ENCODE measurements at places on chromosomes 5 and 9. TPM values are rescaled to one million over a fixed set of nuclear protein-coding genes. Genes with fewer than 3 reads are reported as not detected.

ZNF300 gene
- 7.2 TPM for total RNA-seq

CDKN2B gene
- 11.8 TPM for total RNA-seq

- peaks cover 7% of the 10 kb centered on the region for H3K4me1 ChIP-seq
- no peaks in the 10 kb centered on the region for H3K27me3 ChIP-seq
- peak; percentile 23 for DNase-seq
- H3K4me3 ChIP-seq, result no peak overlapping the region
- peak overlapping the region; percentile 45 for H3K27ac ChIP-seq
Measured at GRCh38 chr5:150660108-150660831, 781 bp upstream of the MYOZ3 start.

DNA sequence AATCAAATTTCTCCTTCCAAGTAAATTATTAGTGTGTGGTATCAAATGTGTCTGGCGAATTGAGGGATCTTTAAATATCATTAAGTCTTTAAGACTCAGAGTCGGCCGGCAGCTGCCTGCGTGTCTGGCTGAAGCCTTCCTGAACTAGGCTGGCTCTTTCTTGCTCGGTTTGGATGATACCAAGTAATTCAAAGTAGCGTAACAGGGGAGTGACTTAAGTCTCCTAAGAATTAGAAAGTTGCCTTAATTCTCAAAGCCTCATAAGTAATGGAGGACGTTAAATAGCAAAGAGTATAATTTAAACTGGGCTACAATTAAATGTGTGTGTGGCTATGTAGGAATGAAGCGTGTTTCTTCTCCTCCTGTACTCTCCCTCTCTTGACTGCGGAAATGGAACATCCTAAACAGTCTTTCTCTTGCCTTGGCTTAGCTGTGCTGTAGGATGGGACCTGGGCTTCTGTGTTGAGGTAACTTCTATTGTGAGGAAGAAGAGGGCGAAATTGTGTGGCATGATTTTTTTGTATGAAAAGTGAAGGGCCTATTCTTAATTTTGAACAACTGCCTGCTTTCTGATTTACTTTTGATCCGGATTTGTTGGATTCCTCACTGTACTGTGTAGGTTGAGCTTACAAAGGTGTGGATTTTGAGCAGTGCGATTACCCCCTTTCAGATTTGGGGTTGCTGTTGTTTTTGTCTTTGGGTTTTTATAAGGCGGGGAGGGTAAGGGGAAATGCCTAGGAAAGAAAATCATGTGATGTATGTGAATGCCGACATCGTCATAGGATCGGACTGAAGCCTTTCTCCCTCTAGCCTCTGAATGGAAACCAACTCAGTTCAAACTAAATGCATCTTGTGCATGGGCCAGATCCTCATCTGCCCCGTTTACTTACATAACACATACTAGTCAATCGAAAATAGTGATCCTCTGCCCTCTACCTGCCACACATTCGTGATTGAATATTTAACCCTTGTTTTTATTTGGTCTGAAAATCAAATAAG, 29.9 kb downstream of the CPEB4 start:
- no peaks in the 10 kb centered on the region for H3K36me3 ChIP-seq
- peaks cover 11% of the 10 kb centered on the region for H3K4me1 ChIP-seq
- peak; percentile 66 for DNase-seq
- H3K27ac ChIP-seq, result peak overlapping the region; percentile 88

- no peaks in the 10 kb centered on the region for H3K36me3 ChIP-seq
- no peak for DNase-seq
- no peak overlapping the region for H3K4me3 ChIP-seq
- H3K27ac ChIP-seq, result no peak overlapping the region
- peaks cover 3% of the 10 kb centered on the region for H3K4me1 ChIP-seq
Measured at GRCh38 chr9:134141906-134142305, 6.0 kb downstream of the WDR5 start.

DNA sequence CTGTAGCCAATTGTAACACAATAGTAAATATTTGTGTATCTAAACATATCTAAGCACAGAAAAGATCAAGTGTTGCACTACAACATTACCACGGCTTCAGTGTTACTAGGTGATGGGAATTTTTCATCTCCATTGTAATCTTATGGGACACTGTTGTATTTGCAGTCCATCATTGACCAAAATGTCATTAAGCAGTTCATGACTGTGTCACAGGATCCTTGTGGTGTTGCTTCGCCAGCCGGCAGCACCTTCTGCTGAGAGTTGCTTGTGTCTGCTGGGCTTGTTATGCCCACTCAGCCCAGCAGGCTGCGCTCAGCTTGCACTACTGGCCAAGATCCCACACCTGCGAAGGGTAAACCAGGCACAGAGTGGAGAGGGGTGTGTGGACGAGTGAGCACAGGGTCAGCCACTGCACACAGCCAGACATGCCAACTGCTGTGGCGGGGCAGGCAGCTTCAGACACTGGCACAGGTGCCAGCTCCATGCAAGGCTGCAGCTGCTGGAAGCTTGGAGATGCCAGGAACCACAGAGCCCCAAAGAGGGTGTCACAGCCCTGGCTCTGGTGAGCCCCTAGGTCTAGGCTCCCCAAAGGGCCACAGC, 273.7 kb downstream of the CETN3 start:
- peaks cover 12% of the 10 kb centered on the region for H3K4me1 ChIP-seq
- no peak for DNase-seq
- H3K36me3 ChIP-seq, result no peaks in the 10 kb centered on the region

DNA sequence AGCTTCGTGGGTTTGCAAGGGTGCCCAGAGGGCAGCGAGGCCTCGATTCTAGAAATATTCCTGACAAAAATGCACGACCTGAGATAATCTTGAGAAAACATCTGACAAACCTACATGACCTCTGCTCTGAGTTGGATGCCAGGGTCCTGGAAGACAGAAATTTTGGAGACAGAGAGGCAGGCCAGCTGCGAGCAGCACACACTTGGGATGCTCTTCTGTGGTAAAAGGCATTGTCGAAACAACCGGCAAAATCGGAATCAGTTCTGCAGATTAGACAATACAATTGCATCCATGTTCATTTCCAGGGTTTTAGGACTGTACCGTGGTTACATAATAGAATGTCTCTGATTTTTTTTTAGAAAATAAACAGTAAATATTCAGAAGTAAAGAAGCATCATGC, 74.2 kb downstream of the GADD45G start:
- no peaks in the 10 kb centered on the region for H3K4me1 ChIP-seq
- no peaks in the 10 kb centered on the region for H3K27me3 ChIP-seq
- no peaks in the 10 kb centered on the region for H3K36me3 ChIP-seq
- H3K27ac ChIP-seq, result no peak overlapping the region

DNA sequence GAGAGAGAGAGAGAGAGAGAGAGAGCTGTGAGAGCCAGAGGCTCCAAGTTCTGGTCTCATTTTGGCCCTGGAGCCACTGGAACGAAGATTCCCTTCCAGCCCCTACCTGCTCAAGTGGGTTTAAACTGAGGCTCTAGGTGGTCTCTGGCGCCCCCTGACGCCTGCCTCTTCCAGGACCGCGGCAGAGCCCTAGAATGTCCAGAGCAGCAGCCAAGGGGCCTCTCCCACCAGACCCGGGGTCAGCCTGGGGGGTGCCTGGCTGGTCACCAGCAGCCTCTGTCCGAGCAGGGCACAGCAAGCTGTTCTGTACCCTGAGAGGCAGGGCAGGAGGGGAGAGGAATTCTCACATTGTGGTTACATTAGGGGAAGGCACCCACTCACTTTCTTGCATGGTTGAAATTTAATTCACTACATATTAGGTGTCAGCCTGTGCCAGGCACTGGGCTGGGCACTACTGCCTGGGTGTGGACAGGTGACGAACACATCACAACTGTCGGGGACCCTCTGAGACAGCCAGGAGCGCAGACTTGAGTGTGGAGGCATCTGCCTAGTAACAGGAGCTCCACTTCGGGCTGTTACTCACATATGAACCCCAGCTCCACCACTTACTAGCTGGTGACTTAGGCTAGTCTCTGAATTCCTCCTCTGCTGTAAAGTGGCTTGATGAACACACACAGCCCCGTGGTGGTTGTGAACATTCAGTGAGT, 44.5 kb downstream of the AMBP start:
- H3K27me3 ChIP-seq, result no peaks in the 10 kb centered on the region
- peak; percentile 26 for DNase-seq
- no peak overlapping the region for H3K27ac ChIP-seq
- H3K36me3 ChIP-seq, result no peaks in the 10 kb centered on the region

DNA sequence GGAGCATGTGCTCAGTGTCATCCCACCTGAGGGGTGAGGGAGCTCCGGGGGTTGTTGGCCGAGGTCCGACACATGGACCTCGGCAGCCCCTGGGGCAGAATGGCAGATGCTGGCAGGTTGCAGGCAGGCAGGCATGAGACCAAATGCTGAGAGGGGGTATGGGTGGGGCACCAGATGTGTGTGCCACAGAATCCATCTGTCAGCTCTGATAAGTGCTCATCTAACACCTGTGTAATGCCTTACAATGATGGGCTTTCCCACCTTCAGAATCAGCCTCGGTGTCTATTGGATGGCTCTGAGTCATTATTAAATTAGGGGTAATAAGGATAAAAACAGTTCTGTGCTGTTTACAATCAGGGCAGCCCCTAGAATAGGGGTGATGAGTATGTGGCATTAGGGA, 73.1 kb upstream of the SAP30L start:
- H3K27ac ChIP-seq, result no peak overlapping the region
- H3K4me3 ChIP-seq, result no peak overlapping the region
- DNase-seq, result no peak
- H3K27me3 ChIP-seq, result no peaks in the 10 kb centered on the region
- H3K4me1 ChIP-seq, result no peaks in the 10 kb centered on the region

DNA sequence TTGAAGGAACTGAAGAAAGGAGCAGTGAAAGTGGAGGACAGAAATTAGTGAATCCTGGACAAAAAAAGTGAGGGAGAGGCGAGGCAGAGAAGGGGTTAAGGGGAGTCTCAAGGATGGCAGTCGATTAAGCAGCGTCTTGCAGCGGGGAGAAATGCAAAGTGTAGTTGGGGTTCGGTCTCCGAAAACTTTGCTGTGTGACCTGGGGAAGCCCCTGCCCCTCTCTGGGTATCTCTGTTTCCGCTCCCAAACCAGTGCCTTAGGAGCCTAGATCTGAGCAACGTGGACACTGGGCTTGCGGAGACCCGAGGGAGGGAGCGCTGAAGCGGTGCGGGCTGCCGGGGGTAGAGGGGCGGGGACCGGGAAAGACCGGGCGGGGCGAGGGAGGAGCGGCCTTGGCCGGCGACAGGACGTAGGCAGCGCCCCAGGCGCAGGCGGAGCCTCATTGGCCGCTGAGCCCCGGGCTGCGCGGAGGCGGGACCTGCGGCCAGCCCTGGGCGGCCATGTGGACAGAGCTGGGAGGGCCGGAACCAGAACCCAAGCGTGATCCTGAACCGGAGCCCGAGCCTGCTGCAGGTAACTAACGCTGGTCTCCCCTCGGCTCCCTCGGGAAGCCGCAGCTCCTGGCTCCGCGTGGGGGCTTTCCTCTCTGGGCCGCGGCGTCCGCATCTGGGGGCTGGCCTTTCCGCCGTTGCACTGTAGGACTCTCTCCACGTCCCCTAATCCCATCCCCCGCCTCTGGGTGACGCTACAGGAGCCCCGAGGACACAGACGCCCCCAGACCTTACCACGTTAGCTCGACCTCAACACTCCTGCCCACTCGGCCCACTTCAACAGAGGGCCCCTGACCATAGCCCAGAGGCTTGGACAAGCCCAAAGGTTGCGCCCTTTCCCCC, at the start of gene ALDH1B1:
TSS of gene ALDH1B1 (plus strand) at position 468 of the 893 bp plus-strand sequence. CDS start 3,047 bp downstream, outside the sequence.
- H3K4me3 ChIP-seq, result peak within 1 kb of the TSS; percentile 85
- H3K36me3 ChIP-seq, result no peaks in the 10 kb centered on the region
- H3K4me1 ChIP-seq, result peaks cover 4% of the 10 kb centered on the region
- no peaks in the 10 kb centered on the region for H3K27me3 ChIP-seq
- peak within 1 kb of the TSS; percentile 96 for H3K27ac ChIP-seq

- H3K4me1 ChIP-seq, result no peaks in the 10 kb centered on the region
- H3K4me3 ChIP-seq, result no peak overlapping the region
- no peaks in the 10 kb centered on the region for H3K27me3 ChIP-seq
- H3K36me3 ChIP-seq, result no peaks in the 10 kb centered on the region
- no peak for DNase-seq
- H3K27ac ChIP-seq, result no peak overlapping the region
Measured at GRCh38 chr9:132886334-132886725, 7.6 kb downstream of the SPACA9 start.

GRCh38 chr5:170809551-170809950, 26.0 kb downstream of the GABRP start:
- H3K36me3 ChIP-seq, result no peaks in the 10 kb centered on the region
- H3K27me3 ChIP-seq, result no peaks in the 10 kb centered on the region
- no peak overlapping the region for H3K4me3 ChIP-seq
- DNase-seq, result no peak
- H3K4me1 ChIP-seq, result no peaks in the 10 kb centered on the region

SLC6A19 gene
- total RNA-seq, result not detected

DNA sequence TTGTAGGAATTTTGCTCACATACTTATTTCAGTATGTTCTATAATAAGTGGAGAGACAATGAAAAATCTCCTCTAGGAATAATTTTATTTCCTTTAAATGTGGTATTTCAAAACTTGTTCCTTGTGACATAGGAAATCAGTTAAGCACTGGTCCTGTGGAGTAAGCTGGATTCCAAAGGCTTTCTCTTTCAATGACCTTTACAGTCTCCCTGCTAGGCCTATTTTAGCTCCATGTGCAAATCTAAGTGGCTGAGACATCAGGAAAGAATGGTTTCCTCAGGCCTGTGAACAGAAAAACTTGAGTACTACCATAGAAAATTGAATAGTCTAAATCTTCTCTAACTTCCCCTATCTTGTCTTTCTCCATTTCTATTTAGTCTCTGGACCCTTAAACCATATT, 514.2 kb upstream of the TLE4 start:
- no peak overlapping the region for H3K4me3 ChIP-seq
- no peaks in the 10 kb centered on the region for H3K4me1 ChIP-seq
- no peaks in the 10 kb centered on the region for H3K36me3 ChIP-seq

- H3K27ac ChIP-seq, result no peak overlapping the region
- peaks cover 5% of the 10 kb centered on the region for H3K4me1 ChIP-seq
- no peaks in the 10 kb centered on the region for H3K36me3 ChIP-seq
- no peak overlapping the region for H3K4me3 ChIP-seq
- DNase-seq, result no peak
Measured at GRCh38 chr5:42691413-42691937, 65.1 kb upstream of the CCDC152 start.

IL4 gene
- total RNA-seq, result not detected

GRCh38 chr5:179118338-179118737, 58.2 kb downstream of the ZNF354C start:
- no peak overlapping the region for H3K4me3 ChIP-seq
- H3K27ac ChIP-seq, result no peak overlapping the region
- no peak for DNase-seq

GRCh38 chr9:34986540-34987047, 3.0 kb upstream of the DNAJB5 start:
- no peak overlapping the region for H3K27ac ChIP-seq
- no peak for DNase-seq
- no peaks in the 10 kb centered on the region for H3K36me3 ChIP-seq
- peaks cover under 1% of the 10 kb centered on the region for H3K4me1 ChIP-seq
- H3K4me3 ChIP-seq, result no peak overlapping the region

GRCh38 chr9:100020121-100020795, 78.5 kb downstream of the ERP44 start:
- no peaks in the 10 kb centered on the region for H3K4me1 ChIP-seq
- H3K36me3 ChIP-seq, result no peaks in the 10 kb centered on the region
- no peak for DNase-seq
- H3K27me3 ChIP-seq, result no peaks in the 10 kb centered on the region
- no peak overlapping the region for H3K4me3 ChIP-seq

GRCh38 chr9:27572918-27573633, at the start of gene C9orf72:
Gene C9orf72, minus strand, starts transcription at chr9:27573481. Its CDS starts 6,361 bp downstream, at chr9:27567120.
- H3K27me3 ChIP-seq, result no peaks in the 10 kb centered on the region
- no peaks in the 10 kb centered on the region for H3K36me3 ChIP-seq
- peak within 1 kb of the TSS; percentile 99 for H3K27ac ChIP-seq
- peak; percentile 83 for DNase-seq
- peak within 1 kb of the TSS; percentile 83 for H3K4me3 ChIP-seq
- no peaks in the 10 kb centered on the region for H3K4me1 ChIP-seq

- no peaks in the 10 kb centered on the region for H3K27me3 ChIP-seq
- no peak overlapping the region for H3K27ac ChIP-seq
- no peak for DNase-seq
Measured at GRCh38 chr5:67334373-67334772, 137.8 kb upstream of the CD180 start.

Data from uterus (tissue), 4 donors.